ENCODE measurements at places on chromosomes 5 and 9.

DNA sequence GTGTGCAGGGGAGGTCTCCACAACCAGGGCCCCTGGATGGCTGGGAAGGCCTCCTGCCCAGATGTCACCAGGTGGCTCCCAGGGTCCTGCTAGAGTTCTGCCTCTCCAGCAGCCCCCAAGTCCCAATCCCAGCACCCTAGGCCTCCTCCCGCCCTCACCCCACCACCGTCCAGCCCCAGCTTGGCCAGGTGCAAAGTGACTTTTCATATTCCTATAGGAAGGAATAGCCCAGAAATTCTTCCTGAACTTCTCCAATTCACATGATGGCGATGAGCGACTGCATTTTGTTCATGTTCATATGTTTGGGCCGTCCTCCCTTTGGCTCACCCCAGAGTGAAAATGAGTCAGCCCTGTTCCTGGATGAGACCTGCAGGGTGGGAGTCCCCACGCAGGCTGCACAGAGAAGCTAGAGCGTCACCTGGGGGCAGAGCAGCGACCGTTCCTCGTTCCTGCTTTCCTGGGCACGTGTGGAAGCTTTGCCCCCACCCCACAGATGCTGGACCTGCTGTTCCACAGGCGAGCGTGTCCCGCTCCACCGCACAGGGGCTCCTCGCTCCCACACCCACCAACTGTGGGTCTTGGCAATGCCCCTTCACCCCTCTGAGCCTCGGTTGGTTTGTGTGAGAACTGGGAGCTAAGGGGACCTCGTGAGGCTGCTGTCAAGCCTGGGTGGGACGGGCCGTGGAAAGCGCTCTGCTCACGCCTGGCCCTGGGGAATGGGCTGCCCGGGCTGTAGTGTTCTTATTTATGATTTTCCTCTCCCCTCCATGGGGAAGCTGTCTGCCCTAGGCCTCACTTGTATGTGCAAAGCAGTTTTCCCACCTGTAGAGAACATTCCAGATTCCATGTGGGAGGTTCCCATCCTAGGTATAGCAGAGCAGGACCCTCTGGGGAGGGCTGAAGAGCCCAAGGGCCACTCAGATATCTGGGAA lies 6.9 kb downstream of the MRPS2 start:
- no peak for DNase-seq

DNA sequence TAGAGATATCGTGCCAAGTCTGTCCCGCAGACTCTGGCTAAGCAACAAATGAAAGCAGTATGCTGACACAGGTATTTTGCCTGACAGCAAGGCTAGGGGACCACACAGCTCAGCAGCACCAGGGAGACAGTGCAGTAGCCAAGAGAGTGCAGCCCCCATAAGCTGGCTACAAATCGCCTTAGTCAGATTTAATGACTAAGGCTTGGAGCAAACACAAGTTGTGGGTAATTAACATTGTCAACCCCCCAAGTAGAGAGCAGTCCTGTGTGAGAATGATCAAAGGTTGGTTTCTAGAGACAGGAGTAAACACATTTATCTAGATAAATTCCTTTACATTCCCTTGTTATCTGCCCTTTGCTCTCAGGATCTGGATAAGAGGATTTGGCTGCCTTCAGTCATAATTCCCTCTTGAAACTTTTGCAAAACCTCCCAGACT lies 1434.5 kb upstream of the CDH6 start:
- no peak for DNase-seq

DNA sequence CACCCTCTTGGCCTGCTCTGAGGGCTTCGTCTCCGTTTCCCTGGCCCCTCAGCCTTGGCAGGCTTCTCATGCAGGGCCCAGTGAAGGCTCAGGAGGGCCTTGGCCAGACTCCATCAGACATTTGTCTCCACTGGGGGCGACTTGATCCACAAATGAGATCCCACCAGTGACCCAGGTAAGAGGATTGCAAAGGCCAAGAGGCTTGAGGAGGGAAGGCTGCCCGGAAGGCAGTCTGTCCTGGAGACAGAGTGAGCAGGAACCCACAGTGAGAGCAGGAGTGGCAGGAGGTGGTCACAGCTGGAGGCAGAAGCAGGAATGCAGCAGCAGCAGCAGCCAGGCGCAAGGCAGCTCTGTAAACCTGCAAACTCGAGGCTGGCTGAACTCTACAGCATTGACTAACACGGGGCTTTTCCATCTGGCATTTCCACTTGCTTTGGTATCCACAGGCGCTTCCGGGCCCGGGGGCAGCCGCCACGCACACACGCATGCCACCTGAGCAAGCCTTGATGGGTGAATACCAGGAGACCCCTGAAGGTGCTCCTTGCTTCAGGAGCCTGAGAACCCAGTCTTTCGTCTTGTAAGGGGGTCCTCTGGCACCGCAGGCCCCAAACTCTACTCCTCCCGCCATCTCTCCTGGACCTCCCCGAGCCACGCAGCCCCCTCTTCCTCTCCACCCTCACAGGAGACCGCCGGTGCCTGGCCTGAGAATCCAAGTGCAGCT lies 14.7 kb downstream of the MGAT1 start:
- no peak for DNase-seq

GRCh38 chr5:34570721-34571676 lies 85.1 kb upstream of the RAI14 start:
- DNase-seq, result no peak

GRCh38 chr5:162948677-162949076 lies 488.7 kb upstream of the CCNG1 start:
- DNase-seq, result no peak

- DNase-seq, result no peak
Measured at GRCh38 chr5:24606971-24607370, 37.8 kb downstream of the CDH10 start.

DNA sequence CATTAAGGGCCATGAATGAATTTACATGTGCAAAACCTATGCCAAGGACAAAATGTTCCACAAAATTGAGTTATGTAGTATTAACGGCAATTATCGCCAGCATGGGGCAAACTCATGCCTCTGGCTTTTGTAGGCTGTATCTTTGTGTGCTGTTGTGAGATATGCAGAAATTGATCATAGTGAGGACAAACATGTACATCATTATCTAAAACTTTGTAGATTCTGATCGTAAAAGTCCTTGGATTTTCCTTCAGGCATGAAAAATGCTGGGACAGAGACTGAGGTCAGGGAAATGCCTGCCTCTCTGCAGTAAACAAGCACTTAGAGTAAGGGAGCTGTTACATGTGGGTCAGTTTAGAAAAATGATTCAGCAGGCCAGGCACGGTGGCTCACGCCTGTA lies 5.9 kb upstream of the TXNDC8 start:
- no peak for DNase-seq

DNA sequence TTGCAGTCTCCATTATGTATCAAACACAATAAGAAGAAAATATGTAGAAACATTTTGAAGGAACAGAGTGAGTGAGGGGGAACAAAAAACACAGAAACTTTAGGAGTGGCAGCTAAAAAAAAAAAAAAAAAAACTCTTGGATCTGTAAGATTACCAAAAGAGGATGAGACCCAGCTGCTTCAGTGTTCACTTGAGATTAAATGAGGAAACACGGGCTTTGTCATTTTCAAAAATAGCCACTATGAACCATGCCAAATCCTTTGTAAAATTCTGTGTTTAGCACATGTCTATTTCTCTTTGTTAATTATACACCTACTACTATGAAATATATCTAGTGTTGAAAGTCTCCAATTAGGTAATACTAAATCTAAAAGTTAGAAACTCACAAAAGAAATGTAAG lies 485.9 kb downstream of the EFNA5 start:
- no peak for DNase-seq

DNA sequence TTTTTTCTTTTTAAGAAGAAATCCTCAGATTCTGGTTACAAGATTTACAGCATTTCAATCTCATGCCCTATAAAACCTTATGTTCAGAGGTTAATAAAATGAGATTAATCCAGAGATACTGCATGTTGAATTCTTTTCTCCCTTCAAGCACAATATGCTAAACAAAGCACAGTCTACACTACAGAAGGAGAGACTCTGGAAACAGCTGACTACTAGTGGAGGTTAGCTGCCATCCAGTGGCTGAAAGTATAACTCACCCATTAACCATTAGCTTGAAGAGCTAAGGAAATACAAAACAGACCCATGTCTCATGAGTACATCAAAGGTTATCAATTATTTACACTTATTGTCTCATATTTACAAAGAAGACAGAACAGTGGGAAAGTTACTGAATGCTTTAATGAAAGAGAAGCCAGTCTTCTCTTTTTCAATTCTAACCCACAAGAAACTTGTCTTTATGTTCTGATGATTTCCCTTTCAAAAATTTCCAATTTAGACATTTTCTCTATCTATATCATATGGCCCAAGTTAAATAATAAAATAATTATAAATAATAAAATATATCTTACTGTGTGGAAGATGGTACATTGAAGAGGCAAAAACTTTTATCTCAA lies 12.7 kb upstream of the DNAH5 start:
- no peak for DNase-seq

- no peak for DNase-seq
Measured at GRCh38 chr5:169649486-169649885, 12.4 kb downstream of the DOCK2 start.

GRCh38 chr9:129701549-129701948 lies 36.1 kb downstream of the PRRX2 start:
- no peak for DNase-seq

DNA sequence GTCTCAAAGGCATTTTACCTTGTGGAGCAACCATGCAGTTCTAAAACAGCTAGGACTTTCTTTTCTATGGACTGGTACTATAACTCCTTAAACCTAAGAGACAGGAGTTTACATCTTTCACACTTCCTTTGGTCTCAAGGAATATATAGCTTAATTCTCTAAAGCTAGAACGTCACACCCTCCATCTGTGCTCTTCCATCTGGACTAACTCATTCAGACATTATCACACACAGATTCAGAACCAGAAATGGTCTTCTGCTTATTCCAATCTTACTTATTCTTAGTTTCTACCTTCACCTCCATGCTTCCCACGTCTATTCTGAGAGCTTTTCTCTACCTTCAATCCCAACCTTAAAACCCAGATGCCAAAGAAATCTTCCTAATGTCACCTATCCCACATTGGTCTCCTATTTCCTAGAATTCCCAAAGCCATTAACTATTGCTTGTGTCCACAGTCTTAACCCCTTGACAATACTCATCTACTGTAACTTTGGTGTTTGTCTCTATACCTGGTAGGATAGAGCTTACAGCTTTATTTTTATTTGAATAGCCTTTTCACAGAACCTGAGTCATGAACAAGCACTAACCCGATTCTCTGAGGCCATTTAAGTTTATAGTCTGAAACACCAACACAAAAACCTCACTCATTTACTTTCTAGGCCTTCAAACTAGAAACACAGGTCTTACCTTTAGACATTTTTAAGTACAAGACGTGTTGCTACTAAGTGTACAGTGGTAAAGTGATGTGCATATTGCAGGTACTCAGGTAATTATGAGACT lies 22.8 kb downstream of the CSNK1A1 start:
- DNase-seq, result no peak

DNA sequence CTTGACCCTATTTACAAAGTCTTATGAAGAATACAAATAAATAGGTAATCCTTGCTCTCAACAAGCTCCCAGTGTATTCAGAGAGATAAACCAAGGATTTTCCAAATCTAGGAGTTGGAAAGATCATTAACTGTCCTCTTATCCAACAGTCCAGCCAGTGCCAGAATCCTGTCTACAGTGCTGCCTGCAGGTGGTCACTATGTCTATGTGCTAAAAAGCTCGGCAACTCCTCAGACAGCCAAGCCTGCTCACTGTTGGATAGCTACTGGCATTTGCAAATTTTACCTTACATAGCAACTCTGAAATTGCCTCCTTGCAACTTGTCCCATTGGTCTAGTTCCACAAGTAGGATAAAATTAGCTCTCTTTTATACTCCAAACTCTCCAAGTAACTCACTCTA lies 187.4 kb downstream of the DCP2 start:
- no peak for DNase-seq

DNA sequence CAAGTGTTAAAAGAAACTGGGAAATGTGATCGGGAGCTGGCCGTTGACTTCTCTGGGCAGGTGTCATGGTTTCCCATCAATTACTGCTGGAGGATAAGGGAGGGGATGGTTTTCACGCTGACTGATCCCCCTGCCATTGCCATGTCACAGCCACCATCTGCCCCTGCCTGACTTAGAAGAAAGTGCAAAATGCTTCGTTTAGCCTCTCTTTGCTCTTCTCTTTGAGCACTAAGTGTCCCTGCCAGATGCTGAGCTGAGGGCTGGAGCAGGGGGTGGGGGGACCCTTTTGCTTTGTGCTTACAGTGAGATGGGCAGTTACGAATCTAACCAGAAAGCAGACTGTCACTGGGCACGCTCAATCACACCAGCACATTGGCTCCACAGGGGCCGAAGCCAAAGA lies 138.4 kb upstream of the ALDH1B1 start:
- no peak for DNase-seq

Measured in stimulated activated CD8-positive, alpha-beta memory T cell treated with anti-CD3 and anti-CD28 coated beads, Interleukin-15, amount 100 ng/mL, for 48 hours (primary cell).